DMS 273 treated with DMSO at 0.1 percent for 48 hours (cell line): ENCODE measurements at places on chromosomes 16 and 17.
A peak's percentile ranks its signal among the peaks of the same experiment; 100 is the strongest.

GRCh38 chr16:12089492-12090150, 113.1 kb downstream of the SNX29 start:
- DNase-seq, result no peak

DNA sequence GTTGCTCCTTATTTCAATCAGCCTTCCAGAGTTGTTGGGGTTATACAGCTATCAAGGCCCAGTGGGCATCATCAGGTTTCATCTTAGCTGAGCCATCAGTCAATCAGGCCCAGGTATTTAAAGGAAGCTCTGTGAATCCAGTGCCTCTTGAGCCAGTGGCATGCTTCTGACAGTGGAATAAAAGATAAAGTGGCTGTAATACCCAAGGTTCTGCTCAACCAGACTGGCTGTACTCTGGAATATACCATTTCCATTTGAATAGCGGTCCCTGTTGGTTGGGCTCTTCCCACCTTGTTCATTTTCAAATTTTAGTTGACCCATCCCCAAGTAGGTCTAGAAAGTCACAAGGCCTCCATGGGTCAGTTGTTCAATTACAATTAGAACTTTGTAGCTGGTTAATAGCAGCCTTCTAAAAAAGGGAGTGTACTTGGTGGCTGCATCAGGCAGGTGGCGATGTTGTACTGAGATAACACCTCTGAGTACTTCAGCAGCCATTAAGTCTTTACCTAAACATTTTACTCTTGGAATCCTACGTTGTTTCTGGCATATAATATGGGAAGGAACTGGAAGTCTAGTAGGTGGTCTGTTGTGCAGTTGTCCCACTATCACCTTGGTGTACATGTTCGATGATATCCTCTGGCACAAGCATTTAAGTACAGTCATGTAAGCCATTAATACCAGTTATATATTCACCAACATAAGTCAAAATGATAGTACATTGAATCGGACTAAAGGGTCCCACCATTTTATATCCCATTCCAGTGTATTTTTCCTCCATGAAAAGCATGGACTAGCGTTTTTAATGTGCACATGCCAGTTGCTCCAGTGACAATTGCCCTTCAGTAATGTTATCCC, 294.1 kb downstream of the BCAS3 start:
- peak; percentile 25 for DNase-seq

DNA sequence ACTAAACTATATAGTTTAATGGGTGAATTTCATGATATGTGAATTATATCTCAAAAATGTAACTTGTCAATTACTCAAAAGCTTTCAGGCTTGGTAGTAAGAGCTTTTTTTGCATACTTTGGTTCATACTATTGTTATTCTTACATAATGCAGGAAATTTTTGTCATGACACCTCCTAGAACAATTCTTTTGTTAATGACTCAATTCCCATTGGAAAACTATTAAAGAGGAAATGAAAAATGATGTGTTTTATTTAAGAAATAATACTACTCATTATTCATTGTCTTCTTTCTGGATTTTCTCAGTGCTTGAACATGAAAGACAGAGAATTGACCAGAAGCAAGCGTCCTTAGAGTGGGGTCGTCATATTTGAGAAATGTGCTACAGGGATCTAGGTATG, 196.4 kb upstream of the KCNJ16 start:
- DNase-seq, result no peak

DNA sequence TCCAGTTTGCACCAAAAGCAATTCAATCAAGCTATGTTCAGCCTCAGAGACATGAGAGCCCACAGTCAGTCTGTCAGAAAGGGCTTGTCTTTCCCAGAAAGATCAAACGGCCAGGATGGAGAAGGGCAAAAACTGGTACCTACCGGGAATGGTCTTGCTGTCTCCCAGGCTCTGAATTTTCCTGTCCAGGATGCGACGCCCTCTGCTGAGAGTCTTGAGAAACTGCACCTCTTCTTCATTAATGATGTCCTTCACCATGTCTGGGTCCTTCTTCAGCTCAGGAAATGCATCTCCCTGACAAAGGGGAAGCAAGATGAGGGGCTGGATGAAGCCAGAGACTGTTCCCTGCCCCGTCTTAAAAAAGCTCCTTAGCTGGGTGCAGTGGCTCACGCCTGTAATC, 15.8 kb upstream of the EXOSC6 start:
- DNase-seq, result peak; percentile 21

DNA sequence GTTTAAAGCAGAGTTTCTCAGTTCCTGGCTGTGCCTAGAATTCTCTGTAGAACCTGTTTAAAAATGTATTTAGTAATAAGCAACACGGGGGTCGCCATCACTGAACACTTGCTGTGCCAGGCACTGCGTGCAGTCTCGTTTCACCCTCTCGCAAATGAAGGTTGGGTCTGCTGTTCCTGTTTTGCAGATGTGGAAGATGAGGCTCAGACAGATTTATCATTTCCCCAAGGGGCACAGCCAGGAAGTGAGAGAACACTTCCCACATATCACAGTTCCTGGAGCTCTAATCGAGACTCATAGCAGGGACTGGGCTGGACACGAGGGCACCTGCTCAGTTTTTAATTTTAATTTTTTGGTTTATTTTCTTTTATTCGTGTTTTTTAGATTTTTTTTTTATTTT, 122.7 kb downstream of the ABCC6 start:
- no peak for DNase-seq

DNA sequence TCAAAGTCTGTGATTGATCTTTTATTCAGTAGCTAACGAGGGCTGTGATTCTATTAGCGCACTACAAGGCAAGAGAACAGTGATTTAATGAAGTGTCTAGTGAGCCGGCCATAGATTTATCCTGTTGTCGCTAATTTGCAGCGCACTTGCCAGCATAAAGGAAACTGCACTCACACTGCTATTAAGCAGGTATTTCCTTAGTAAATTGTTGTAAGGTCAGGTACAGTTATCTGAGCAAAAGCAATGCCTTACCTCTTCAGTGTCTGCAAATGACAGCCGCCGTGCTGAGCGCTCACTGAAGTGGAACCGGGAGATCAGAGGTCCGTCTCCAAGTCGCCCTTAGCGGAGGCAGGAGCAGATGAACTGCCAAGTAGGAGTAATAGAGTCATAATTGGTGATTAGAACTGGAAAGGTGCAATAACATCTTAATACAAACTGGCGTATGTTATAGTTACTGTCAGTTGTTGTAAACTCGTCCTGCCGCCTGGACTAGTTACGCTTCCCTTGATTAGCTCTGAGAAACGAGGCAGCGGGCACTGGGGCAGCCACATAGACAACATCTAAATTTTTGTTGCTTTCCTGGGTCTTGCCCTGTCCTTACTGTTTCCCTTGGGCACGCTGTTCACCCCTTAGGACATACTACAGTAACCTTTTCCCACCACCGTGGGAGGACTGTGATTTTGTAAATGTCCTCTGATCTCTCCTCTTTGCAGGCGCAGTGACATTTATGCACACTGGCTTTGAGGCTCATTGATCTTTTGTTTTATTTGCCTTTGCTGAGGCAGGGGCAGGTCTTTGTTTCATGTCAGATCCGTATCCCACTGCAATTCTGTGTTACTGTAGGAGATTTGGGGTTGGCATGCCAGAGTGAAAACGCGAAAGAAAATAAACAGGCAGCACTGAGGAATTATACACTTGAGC, 363.1 kb downstream of the WWOX start:
- DNase-seq, result no peak
